ENCODE measurements at places on chromosomes 13 and 19. TPM values are rescaled to one million over a fixed set of nuclear protein-coding genes. Genes with fewer than 3 reads are reported as not detected.

Gene SNRPA
- 38.8 TPM for total RNA-seq

Gene ATP12A
- not detected for total RNA-seq

Gene CDX2
- total RNA-seq, result not detected

Gene IL11
- total RNA-seq, result 2.6 TPM

Gene DPF1
- total RNA-seq, result 1.3 TPM

Gene ZNF71
- 9.4 TPM for total RNA-seq

Gene NOTCH3
- 51.1 TPM for total RNA-seq

Gene CXCL17
- total RNA-seq, result not detected

Gene PODNL1
- 2.5 TPM for total RNA-seq

Gene ZNF865
- total RNA-seq, result 3.5 TPM

Gene MADCAM1
- total RNA-seq, result 0.15 TPM

Gene GSX1
- not detected for total RNA-seq

Gene KL
- 0.15 TPM for total RNA-seq

Gene SLC10A2
- total RNA-seq, result not detected

Gene MYO1F
- 0.17 TPM for total RNA-seq

Gene CBARP
- 5.3 TPM for total RNA-seq

Gene HIPK4
- total RNA-seq, result not detected

Gene AP1M1
- 92.9 TPM for total RNA-seq

Gene RGCC
- total RNA-seq, result 19.8 TPM

Gene CGB2
- not detected for total RNA-seq

Gene KBTBD6
- total RNA-seq, result 12.2 TPM

Gene FKRP
- 19.2 TPM for total RNA-seq

Gene FKBP8
- total RNA-seq, result 282 TPM

Gene ENOX1
- total RNA-seq, result 1.6 TPM

Gene WDR18
- 69.4 TPM for total RNA-seq

Gene KLK2
- not detected for total RNA-seq

Gene THSD1
- total RNA-seq, result 8.3 TPM

Gene SYCN
- total RNA-seq, result not detected

Gene AMER2
- not detected for total RNA-seq

Gene RTBDN
- not detected for total RNA-seq

Gene ZNF491
- 3.8 TPM for total RNA-seq

Gene LHFPL6
- 40.0 TPM for total RNA-seq

Gene ZNF85
- total RNA-seq, result 1.5 TPM

Gene CYP4F2
- total RNA-seq, result not detected

Gene ZNF563
- 4.1 TPM for total RNA-seq

Gene GFY
- not detected for total RNA-seq

Gene SHD
- not detected for total RNA-seq

Gene C1QTNF9
- total RNA-seq, result not detected

Gene IGSF23
- total RNA-seq, result 0.17 TPM

Gene FFAR3
- total RNA-seq, result not detected

Gene HCST
- 0.87 TPM for total RNA-seq

Gene PIP5K1C
- total RNA-seq, result 60.0 TPM

Gene CADM4
- total RNA-seq, result 3.8 TPM
